LHCN-M2 (cell line): ENCODE measurements at places on chromosomes 3 and 15.

DNA sequence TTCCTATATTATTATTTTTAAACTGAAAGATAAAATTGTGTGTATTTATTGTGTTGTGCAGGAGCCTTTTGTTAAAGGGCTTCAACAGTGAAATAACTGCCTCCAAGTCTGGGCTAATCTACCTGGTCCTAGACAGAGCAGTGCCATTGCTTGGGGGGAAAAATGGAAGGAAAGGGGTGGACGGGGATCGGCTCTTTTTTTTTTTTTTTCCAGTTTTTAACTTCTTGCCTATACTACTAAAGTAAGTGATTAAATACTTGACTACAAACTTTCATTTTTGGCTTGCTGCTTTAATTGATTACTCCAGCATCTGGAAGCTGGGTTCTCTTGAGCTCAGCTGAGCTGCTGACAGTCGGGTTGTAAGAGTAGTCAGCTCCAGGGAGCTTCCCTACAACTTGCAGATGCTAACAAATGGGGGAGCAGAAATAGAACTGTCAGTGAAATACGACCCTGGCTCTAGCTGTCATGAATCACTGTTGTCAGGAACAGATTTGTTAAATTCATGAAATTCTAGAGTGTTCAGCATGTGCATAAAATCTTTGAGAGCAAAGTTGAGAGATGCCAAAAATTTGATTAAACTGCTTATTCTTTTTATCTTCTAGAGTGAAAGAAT, 276.7 kb downstream of the ROBO1 start:
- peak; percentile 11 for DNase-seq

DNA sequence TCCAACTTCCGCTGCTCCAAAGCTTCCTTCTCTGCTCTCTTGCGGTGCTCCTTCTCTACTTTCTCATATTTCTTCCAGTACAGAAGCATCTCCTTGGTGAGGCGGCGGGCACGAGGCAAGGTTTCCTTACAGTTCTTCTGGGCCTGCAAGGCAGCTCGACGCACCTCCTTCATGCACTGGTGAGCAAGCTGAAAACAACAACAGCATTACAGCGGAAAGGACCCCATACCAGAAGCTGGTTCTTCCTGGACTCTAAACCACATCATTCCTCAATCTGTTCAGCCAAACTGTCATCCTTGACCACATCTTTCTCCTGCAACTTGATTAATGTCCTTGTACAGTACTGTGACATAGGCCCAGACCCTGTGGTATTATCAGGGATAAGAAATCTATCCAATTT, 36.4 kb downstream of the INO80 start:
- DNase-seq = no peak

DNA sequence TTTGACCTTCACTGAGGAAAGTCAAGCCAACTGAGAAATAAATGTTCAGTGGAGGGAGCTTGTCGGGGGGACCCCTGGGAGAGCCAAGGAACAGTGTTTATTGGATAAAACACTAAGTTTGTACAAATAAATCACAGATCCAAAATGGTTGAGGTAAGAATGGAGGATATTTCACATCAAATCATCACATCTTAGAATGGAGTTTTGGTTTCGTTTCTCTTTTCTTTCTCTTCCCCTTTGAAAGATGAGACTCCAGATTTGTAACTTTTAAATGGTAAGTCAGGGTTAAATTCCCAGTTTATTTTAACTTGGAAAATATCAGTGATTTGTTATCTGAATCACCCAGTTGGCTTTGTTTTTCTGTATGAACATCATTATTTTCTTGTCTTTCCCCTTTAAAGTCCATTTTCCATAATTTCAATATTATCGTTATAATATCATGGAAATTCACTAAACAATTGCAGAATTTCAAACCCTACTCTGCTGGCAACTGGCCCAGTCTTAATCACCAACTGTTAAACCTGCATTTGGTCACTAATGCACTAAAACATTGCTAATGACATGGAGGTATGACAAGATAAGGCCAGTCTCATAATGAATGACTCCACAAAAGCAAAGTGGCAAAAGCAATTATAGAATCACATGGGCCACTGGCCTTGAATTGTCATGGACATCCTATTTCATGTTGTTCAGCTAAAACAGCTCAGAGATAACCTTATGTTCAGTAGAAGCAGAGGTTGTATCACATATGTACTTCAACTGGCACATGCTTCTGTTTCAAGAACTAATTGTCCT, 295.1 kb downstream of the SHOX2 start:
- DNase-seq = no peak

DNA sequence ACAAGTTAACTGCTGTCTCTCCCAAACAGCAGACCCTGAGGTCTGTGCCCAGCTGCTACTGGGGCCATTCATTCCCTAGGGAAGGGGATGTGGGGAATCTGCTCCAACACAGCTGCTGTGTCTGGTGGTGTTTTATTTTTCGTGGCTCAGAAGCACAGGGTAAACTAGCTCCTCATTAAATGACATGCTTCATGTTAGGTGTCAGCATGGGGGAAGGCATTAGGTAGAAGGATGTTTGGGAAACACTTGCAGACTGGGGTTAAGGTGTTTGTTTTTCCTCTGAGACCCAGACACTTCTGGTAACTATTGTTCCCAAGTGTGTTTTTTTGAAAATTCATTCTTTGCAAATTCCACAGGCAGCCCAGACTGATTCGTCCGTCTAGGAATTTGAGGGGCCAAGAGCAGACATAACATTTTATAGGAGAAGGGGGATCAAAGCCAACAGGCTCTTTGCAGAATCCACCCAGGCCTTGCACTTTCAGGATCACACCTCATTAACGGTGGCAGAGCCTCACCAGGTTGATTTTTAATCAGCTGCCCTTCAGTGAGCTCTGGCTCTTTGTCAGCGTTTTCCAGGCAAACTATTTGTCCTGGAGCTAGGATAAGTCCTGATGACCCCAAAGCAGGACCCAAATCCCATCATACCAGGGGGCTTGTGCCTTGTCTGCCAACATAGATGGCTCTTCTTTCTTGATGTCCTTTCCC, 65.4 kb upstream of the ITGA11 start:
- peak; percentile 33 for DNase-seq

DNA sequence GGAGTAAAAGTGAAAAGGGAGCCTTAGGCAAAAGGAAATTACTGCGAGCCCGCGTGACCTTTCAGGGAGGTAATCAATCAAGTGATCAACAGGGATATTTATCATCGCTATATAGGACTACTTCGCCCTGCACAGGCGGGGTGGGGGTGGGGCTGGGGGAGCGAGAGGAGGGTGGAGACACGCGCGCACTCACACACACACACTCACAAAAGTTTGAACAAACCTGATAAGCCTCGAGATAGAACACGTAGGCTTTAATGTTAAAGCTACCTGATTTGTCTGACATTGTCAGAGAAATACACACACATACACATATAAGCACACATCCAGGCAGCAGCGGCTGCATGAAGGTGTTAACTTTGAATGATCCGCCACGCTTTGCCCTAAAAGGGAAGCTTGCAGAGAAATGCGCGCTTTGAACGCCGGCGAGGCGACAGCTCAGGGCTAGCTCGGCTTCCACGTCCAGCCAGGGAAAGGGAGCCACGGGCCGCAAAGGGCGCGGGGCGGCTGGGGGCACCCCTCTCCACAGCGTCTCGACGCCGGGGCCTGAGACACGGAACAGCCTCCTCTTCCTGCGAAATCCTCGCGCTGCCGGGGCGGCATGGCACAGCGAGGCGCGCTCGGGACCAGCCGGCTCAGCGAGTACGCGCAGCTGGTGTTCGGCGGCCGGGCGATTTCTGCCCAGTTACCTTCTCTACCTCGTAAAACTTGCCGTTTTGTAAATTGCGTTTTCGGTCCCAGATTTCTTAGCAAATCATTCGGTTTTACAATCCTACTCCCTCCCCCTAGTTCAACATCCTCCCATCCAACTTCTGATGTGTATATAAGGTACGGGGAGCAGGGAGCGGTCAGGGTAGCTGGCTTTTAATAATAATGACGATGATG, 4.8 kb upstream of the MECOM start:
- peak; percentile 17 for DNase-seq

GRCh38 chr3:99967796-99968195, 146.5 kb downstream of the FILIP1L start:
- DNase-seq = no peak

GRCh38 chr15:78997981-78998499, 53.2 kb upstream of the CTSH start:
- DNase-seq = no peak

- DNase-seq = no peak
Observed at GRCh38 chr3:188659449-188660090, 505.6 kb downstream of the LPP start.
